ENCODE measurements at places on chromosomes 11 and 22.

GRCh38 chr22:32684148-32684821, 117.2 kb upstream of the TIMP3 start:
- no peak for DNase-seq
- no peak overlapping the region for H3K4me3 ChIP-seq
- no peaks in the 10 kb centered on the region for H3K4me1 ChIP-seq
- H3K27ac ChIP-seq, result no peak overlapping the region
- no peaks in the 10 kb centered on the region for H3K27me3 ChIP-seq

GRCh38 chr11:80782135-80782885, 1341.5 kb upstream of the TENM4 start:
- DNase-seq, result no peak
- no peaks in the 10 kb centered on the region for H3K36me3 ChIP-seq
- no peaks in the 10 kb centered on the region for H3K4me1 ChIP-seq
- no peaks in the 10 kb centered on the region for H3K27me3 ChIP-seq
- H3K27ac ChIP-seq, result no peak overlapping the region

DNA sequence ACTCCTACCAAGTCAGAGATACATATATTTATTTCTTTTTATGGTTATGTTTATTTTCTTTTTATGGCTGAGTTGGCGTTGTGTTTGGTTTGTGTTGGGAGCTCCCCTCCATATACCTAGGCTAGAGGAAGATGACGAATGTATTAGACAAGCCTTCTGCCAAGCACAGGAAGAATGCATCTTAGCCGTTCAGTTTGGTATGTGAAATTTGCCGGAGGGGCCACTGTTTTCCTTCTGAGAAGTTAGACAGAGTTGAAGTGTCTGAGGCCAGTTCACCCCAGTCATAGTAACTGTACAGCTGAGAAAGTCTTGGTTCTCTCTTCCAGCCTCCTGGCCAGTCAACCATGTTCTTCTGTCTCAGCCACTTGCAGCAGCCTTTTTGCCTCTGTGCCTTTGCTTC, 29.8 kb downstream of the TEAD1 start:
- peaks cover 32% of the 10 kb centered on the region for H3K27me3 ChIP-seq
- no peak overlapping the region for H3K27ac ChIP-seq
- no peak for DNase-seq
- no peaks in the 10 kb centered on the region for H3K4me1 ChIP-seq
- H3K36me3 ChIP-seq, result no peaks in the 10 kb centered on the region
- H3K4me3 ChIP-seq, result no peak overlapping the region

GRCh38 chr22:23527971-23528740, 51.9 kb downstream of the IGLL1 start:
- H3K4me1 ChIP-seq, result peaks cover 45% of the 10 kb centered on the region
- no peaks in the 10 kb centered on the region for H3K36me3 ChIP-seq
- no peak overlapping the region for H3K4me3 ChIP-seq
- no peak for DNase-seq
- H3K27ac ChIP-seq, result no peak overlapping the region

DNA sequence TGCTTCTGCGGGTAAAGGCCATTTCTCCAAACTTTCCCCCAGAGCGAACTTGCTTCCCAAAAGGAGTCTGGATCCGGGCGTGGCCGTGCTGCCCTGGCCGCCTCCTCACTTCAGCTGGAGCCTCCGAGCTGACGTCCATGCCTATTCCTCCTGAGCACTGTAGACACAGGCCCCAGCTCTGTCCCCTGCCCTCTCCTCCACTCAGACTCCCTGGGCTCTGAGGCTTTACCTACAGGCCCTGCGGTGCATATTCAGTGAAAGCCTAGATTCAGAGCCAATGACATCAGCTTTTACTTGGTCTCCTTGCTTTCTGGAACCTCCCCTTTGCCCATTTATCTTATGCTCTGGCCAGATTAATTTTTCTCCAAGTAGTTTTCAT, 9.7 kb downstream of the LRP5 start:
- H3K36me3 ChIP-seq, result no peaks in the 10 kb centered on the region
- H3K4me3 ChIP-seq, result no peak overlapping the region
- peaks cover 19% of the 10 kb centered on the region for H3K4me1 ChIP-seq
- H3K27ac ChIP-seq, result no peak overlapping the region

GRCh38 chr22:32339190-32340012, 18.3 kb upstream of the RFPL3 start:
- DNase-seq, result no peak
- no peak overlapping the region for H3K27ac ChIP-seq
- no peaks in the 10 kb centered on the region for H3K36me3 ChIP-seq
- peaks cover 20% of the 10 kb centered on the region for H3K27me3 ChIP-seq
- no peak overlapping the region for H3K4me3 ChIP-seq
- H3K4me1 ChIP-seq, result no peaks in the 10 kb centered on the region

DNA sequence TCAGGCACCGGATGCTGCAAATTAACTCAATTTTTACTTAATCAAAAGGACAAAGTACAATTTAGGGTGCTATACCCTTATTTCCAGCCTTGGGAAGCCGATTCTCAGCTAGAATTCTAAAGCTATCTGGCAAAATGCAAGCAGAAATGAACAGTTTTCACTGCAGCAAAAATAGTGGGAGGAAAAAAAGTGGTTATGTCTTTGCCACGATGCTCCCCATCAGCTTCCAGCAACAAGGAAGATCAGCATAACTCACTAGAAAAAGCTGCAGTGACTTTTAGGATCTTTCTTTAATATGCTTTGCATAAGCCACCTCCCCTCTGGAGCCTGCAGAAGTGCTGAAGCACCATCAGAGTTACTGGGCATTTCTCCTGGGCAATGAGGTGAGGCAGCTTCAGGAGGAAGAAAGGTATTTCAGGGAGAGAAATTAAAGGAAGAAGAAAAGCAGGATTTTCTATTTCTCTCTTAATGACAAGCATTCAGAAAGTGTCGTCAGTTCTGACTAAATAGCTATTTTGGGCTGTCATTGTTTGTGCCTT, 702.9 kb downstream of the DLG2 start:
- H3K27me3 ChIP-seq, result no peaks in the 10 kb centered on the region
- no peak overlapping the region for H3K4me3 ChIP-seq
- H3K4me1 ChIP-seq, result no peaks in the 10 kb centered on the region
- no peak overlapping the region for H3K27ac ChIP-seq
- DNase-seq, result no peak

GRCh38 chr22:29956680-29957079, 73.7 kb downstream of the MTMR3 start:
- DNase-seq, result no peak
- H3K36me3 ChIP-seq, result no peaks in the 10 kb centered on the region
- H3K27me3 ChIP-seq, result no peaks in the 10 kb centered on the region
- no peak overlapping the region for H3K4me3 ChIP-seq

DNA sequence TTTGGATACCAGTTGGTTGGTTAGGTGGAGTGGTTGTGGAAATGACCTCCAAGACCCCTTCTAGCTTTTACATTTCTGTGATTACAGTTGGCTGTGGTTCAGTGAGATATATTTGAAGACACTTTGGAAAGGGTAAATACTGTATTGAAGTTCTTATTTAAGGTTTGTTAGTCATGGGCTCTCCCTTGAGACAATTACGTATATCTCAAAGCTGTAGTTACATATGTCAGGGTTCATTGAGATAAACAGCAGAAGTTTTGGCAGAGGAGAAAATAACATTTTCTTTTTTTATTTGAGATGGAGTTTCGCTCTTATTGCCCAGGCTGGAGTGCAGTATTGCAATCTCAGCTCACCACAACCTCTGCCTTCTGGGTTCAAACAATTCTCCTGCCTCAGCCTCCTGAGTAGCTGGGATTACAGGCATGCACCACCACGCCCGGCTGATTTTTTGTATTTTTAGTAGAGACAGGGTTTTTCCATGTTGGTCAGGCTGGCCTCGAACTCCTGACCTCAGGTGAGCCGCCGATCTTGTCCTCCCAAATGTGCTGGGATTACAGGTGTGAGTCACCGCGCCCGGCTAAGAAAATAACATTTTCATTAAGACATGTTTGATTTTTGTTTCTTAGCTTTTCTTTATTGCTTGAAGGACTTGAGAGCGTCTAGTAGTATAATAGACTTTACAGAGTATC, 1.9 kb downstream of the RNF121 start:
- peaks cover 31% of the 10 kb centered on the region for H3K4me1 ChIP-seq
- peaks cover 8% of the 10 kb centered on the region for H3K36me3 ChIP-seq
- DNase-seq, result no peak
- no peak overlapping the region for H3K27ac ChIP-seq

DNA sequence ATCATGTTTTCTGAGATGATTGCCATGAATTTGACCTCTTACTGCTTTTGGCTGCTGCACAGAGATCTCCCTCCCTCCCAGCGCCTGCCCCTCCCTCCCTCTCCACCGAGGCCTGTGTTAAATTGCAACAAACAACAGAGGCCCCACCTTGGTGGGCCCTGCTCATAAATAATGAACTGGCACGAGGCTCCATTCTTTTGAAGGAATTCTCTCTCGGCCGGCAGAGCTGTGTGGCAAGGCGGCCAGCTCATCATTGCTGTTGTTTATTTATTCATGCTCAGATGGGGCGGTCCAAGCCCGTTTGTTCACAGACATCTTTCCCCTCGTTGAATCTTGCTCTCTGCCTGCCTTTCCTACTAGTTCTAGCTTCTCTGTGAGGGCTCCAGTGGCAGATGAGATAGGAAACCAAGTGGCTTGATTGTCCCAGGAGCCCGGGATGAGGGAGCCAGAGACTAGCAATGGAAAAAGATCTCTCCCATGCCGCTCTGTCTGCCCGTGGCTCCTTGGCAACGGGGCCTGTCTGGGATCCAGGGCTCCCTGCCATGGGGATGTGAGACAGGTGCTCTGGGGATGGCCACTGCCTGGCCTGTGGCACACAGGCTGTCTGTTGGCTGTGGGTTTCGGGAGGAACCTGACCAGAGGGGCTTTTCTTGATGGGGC, 192.6 kb downstream of the DSCAML1 start:
- H3K27ac ChIP-seq, result no peak overlapping the region
- no peak overlapping the region for H3K4me3 ChIP-seq
- DNase-seq, result no peak
- H3K36me3 ChIP-seq, result no peaks in the 10 kb centered on the region
